NCI-H524 (cell line): ENCODE measurements at places on chromosomes 1 and 21.

DNA sequence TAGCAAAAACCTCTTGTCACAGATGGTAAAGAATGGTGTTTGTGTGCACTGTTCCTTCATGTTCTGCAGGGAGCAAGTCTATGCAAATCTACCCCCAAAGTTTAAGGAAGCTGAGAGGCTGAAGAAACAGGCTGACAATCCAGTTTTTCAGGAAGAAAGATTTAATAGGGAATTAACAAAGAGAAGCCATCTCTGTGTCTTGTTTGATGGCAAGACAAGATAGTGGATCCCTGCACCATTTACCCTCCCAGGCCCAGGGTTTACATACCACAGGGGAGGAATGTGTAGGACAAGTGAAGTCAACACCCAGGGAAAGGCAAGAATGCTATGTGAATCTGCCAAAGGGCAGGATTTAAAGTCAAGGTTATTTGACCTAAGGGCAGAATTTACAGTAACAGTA is 48.1 kb upstream of the FNBP1L start:
- DNase-seq = no peak

DNA sequence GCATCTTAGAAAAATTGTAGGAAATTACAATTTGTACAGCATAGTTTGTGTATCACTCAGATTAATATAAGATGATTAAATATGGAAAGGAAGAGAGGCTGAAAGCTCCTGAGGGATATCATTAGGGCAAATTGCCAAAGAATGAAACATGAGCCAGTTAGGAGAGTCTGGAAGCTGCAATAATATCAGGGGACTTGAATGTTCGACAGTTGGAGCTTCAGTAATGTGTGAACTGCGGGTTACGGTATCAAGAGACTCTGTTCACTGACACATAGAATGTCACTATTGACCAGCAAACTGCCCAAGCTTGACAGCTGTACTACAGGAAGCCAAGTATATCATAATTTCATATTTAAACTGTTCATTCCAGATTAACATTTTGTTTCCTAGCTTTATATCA is 157.2 kb downstream of the DENND1B start:
- peak; percentile 95 for DNase-seq

DNA sequence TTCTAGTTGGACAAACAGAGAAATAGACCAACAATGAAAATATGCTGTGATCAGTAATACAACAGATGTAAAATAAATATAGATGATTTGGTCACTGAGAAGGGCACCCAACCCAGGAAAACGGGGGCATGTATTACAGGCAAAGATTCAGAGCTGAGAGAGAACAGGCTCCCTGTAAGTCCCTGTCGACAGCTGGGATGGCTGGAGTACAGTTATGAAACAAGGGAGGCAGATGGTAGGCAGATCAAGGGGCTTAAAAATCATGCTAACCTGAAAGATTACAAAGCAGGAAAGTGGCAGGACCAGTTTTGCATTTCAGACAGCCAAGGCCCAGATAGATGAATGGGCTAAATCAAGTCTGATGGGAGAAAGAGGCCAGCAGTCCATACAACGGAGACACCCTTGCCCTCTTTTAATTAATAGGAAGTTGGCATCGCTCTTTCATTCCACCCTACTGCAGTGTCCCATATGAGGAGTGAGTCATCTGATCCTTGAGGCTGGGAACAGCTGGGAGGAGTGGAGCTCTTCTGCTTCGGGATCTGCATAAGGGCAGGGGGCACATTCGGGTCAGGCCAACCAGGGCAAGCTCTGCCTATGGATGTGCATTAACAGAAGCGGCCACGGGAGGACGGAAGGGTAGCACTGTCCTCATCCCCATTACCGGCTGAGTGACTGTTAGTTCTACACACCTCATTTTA is 171.1 kb downstream of the DAB1 start:
- DNase-seq = peak; percentile 96

DNA sequence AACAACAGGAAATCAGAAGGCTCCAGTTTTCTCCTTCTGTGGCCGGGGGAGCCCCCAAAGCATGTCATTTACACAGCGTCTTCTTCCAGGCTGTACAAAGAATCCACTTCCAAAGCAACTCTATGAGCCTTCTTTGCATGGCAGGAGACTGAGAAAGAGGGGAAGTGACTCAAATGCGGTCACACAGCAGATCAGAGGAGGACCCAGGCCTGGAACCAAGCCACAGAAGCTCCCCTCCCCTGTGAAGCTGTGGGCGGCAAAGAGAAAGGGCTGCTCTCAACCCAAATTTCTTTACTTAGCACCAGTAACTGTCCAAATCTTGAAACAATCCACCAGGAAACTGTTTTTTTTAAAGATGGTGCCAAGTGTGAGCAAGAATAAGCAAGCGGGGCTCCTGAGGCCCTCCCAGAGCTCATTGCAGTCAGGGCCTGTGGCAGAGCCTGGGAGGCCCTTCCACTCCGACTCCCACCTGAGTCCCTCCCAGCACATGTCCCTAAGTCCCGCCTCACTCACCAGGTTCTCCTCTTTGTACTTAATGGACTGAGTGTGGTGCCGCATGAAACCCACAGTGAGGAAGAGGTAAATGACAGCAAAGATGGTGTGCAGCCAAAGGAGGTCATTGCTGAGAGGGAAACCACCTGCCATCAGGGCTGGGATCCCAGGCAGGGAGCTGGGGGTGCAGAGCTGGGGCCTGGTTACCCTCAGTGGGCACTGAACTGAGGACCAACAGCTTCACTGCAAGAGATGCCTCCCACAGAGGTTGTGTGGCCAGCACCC is 15.9 kb downstream of the TMEM63A start:
- no peak for DNase-seq

DNA sequence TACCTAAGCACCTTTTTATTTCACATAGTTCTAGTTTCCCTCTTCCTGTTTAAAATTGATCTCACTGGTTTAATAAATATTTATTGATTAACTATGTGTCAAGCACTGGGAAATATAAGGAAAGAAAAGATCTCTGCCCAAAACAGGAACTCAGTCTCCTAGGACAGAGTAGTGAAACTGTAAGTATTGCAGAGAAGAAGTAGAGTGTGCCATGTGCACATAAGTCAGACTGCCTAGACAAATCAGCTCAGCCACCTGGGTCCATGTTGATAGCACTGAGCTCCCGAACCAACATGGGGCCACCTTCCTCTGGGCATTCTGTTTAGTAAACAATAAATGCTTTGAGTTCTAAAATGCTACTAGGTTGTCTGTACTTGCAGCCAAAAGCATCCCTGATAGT is 9.8 kb upstream of the SSX2IP start:
- peak; percentile 23 for DNase-seq

- DNase-seq = no peak
Measured at GRCh38 chr1:11878081-11878890, 19.5 kb upstream of the NPPB start.

- peak; percentile 6 for DNase-seq
Measured at GRCh38 chr1:200737647-200738291, 924 bp upstream of the CAMSAP2 start.

GRCh38 chr1:92442351-92442750 is 44.4 kb downstream of the GFI1 start:
- no peak for DNase-seq

DNA sequence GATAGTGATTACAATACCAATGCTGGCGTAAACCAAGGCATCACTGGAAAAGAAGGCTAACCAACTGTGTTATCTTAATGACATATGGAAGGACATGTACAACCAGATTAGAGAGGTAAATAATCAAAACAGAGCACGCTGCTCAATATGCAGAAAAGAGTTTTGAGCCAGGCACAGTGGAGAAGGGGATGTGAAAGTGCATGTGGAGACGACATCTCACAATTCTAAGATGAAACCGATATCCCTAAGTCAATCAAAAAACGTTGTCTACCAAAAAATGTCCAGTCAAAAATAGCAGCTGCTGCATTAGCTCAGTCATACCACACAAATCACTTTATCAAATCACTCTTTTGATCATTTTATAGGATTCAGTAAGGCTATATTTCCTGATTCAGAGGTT is 116.3 kb upstream of the OLIG2 start:
- no peak for DNase-seq

DNA sequence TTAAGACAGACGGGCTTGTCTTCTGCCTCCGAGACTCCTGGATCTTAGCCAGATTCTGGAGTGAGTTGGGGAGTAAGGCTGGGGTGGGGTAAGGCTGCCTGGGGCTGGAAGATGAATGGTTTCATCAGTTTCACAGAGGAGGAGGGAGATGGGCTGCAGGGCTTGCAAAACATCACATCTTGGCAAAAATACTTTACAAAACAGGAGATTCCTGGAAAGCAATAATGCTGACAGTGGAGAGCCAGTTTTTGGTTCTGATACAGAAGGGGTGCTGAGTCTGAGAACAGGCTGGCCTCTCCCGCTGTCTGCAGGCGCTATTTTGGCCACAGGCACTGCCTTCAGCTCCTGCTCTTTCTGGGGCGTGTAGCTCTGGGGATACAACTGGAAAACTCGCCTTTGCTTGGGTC is 83.4 kb upstream of the KCNE2 start:
- no peak for DNase-seq

DNA sequence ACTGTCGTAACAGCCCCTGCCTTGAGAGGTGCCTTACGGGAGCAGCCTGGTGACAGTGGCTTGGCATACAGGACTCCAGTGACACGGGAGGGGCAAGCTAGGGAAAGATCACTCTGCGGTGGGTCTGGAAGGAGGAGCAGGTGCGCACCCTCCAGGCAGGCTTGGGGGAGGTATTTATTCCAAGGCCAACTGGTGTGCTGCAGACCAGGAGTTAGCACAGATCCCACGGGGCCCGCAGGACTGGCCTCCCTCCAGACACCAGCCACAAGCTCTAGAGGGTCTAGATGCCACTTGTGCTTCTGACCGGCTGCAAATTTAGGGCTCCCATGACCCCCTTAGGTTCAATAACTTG is 22.1 kb downstream of the PSEN2 start:
- DNase-seq = peak; percentile 71

DNA sequence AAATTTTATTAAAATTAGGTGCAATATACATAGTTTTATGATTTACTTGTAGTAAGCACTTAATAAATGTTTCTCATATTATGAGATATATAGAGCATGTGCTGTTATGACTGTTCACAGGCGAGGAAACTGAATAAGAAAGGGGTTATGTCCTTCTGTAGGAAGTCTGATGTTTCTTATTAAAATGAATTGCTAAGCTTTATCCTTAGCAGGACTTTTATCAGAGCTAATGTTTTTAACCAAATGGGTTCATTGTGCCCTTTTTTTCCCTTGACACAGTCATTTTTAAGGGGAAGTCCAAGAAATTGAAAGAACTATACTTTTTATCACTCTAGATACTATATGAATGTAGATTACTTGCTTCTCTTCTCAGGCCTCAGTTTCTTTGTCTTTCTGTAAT is 285.2 kb downstream of the PTPRC start:
- no peak for DNase-seq

DNA sequence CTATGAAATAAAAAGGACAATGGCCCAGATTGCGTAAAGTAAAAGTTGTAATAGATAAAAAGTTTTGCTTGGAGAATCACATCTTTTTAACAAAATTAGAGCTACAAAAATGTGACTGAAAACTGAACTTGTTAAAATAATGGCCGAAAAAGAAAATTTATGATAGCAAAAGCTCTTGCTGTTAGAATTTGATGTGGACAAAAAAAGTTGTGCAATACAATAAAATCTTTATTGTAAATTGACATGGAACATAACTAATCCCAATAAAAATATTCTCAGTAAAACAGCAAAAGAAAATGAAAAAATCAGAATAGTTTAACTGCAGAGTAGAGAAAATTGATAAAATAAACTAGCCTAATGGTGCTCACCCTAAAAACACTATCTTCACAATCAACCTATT is 11.4 kb upstream of the CAMSAP2 start:
- no peak for DNase-seq

DNA sequence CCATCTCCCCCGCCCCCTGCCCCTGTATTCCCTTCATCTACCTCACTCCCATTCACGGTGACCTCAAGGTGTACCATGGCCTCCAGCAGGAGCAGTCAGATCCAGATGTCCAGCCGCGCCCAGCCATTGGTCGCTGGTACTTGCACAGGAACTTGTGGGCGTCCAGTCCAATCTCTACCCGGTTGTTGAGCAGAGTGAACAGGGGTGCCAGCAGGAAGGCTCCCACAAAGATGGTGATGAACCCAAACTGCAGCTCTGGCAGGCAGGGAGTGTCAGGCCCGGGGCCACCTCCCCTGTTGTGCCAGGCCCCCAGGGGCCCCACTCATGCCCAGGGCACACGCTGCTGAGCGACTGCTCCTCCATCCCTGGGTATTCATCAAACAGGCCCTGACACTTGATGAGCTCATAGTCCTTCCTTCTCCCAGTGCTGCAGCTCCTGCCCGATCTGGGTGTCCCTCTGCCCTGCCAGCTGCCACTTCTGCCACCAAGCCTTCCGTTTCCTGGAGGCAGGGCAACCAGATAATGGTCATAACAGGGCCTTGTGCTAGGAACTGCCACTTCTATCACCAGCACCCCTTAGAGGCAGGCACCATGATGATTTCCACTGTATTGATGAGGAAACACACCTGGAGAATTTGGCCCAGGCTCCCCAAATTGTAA is 5.7 kb upstream of the ARHGEF19 start:
- DNase-seq = no peak

DNA sequence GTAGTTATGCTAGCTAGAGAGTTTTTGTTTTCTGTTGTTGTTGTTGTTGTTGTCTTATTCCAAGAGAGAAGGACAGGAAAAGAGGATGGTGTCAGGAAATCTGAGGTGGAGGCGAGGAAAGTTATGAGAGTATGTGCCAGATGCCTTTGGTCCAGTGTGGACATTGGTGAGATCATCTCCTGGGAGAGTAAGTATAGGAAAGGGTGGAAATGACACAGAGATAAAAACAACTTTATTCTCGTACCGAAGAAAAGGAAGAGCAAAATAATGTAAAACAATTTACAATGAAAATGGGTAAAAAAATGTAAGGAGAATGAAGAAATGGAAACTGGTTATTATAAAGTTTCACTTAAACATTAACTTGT is 97.4 kb upstream of the ADGRL2 start:
- no peak for DNase-seq

GRCh38 chr1:160376525-160377131 is 9.8 kb downstream of the NHLH1 start:
- peak; percentile 75 for DNase-seq

DNA sequence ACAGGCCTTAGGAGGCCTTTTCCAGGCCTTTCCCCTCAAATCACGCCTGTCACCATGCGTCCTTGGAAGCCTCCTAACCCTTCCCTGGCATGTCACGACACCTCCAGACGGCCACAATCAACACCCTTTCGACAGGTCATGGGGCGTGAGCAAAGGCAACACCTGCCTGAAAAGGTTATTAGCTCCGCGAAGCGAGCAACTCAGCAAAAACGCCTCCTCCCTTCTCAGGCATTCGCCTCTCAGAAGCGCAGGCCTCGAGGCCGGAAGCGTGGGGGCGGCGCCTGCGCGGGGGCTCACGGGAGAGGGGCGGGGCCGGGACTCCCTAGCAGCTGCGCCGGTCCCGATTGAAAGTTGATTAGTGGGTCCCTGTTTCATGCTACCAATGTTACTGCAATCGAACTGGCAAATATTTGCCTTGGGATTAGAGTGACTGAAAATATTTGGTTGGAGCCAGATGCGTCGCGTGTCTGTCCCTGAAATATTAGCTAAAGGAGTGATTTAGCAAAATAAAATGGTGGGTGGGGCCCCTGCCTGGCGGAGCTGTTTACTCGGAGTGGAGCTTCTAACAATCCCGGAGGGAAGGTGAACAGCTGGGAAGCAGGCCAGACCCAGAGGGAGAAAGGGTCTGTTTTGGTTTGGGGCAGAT is 44.9 kb downstream of the GFI1 start:
- peak; percentile 79 for DNase-seq

GRCh38 chr1:153659656-153660055 is 1.2 kb downstream of the SNAPIN start:
- DNase-seq = no peak

- no peak for DNase-seq
Measured at GRCh38 chr21:13937236-13937635, 273.5 kb downstream of the LIPI start.
